Vagina (tissue), 2 donors: ENCODE measurements at places on chromosomes 16 and 17.

DNA sequence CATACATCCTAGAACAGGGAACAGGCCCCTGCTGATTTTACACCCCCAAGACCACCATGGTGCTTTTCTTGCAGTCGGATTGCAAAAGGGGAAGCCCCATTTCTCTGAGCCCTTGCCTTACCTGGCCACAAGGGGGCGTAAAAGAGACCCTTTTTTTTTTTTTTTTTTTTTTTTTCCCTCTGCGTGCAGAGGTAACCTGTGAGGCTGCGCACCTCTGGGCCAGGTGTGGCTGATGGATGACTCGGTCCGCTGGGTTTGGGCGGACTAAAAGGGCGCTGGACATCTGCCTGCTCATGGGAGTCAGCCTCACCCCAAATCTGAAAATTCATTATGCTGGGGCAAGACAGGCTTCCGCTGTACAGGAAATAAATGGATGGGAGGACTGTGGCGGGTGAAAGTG lies 281.0 kb downstream of the CBLN1 start:
- no peak for DNase-seq

- DNase-seq = no peak
Observed at GRCh38 chr17:45910667-45911066, 16.3 kb downstream of the MAPT start.

DNA sequence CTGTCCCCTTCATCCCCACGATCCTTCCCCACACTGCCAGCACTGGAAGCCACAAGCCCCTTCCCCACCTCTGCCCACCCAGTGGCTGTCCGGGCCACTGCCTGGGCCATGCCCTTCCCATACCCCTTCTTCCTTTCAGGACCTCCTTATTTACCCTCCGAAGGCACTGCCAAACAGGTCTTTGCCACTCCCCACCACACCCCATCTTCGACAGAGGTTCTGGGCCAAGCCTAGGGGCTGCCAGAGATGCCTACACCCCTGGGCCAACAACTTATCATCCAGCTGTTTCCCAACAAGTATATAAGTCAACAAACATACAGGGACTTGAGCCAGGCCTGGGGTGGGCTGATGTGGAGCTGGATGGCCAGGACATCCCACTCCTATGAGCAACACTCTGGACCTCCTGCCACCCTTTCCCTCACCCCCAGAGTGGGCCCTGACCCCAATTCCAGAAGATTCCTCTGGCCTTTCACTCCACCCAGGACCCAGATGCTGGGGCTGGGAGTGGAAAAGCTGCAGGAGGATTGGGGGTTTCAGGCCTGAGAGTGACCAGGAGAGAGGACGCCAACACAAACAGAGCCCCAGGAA lies 1.5 kb upstream of the PPP1R1B start:
- no peak for DNase-seq

DNA sequence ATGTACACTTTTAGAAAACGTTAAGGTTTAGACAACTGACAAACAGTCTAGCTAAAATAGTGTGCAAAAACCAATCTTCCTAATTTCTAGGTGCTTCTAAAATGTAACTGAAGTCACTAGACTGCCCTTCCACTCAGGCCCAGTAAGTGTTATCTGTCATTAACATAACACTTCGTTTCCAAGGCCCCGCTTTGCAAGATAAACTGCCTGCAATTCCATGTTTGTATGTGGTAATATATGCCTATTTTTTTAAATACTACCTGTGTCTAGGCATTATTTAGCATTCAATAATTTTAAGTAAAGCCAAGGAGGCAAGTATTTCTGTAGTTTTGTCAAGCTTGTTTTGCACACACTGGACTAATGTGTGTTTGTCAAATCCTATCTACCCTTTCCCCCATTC lies 3.2 kb downstream of the USP32 start:
- no peak for DNase-seq

DNA sequence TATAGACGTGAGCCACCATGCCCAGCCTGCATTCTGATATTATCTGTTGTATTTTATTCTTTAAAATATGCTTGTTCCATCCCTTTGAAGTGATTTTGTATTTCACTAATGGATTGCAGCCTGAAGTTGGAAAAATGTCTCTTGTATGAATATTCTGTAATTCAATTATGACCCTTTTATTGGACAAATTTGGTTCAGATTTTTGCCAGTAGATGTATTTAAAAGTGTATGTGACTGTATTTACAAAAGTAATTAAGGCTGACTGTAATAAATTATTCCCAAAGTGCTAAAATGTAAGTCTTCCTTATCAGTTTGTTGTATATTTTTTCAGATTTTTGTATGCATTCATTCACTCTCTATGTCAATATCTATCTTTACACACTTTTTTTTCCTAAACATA lies 23.8 kb downstream of the PPM1E start:
- no peak for DNase-seq

DNA sequence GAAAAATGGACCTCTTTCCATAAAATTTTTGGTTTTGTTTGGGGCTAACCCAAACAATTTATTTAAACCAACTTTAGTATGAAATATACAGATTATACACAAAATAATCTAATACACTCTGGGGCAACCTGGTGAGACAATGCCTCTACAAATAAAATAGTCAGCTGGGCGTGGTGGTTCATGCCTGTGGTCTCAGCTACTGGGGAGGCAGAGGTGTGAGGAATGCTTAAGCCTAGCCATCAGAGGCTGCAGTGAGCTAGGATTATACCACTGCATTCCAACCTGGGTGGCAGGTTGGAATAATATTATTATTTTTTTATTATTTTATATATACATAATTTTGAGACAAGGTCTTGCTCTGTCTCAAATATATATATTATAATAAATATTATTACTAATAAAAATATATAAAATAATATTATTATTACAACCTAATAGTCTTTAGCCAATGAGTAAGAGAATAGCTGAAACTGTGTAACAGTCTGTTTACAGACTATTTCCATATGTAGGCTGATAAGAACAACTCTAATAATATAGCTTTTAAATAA lies 50.5 kb downstream of the GLG1 start:
- DNase-seq = no peak

GRCh38 chr16:3131755-3132377 lies 3.0 kb upstream of the ZNF213 start:
- no peak for DNase-seq

GRCh38 chr16:3348547-3349167 lies 7.0 kb upstream of the OR2C1 start:
- DNase-seq = no peak

DNA sequence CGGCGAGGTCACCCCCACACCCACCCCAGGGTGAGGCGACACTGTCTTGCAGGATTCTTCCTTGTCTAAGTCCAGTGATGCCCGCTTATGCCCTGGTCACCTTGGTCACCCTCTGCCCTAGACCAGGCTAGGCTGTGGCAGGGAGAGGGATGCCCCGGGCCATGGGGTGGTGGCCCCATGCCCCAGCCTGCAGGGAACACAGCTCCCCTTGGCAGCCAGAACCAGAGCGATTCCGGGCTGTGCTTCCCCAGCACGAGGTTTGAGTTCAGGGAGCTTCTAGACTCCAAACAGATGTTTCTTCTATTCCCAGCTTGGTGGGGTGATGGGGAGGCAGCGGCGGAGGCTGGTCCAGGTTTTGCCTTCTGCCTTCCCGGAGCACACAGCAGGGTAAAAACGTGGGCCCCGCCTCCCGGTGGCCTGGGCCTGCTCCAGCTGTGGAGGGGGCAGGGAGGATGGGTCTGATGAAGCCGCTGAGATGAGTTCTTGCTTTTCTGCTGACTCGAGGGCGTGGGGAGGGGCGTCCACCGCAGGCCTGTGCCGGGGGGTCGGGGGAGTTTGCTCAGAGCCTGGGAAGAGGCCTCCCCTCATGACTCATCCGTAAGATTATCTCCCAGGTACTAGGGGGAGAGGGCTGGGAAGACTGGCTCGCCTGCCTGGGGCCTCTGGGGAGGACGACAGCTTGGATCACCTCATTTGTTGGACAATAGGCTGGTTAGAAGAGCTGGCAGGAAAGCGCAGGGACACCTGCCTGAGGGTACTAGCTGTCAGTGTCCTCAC lies 15.4 kb downstream of the SMTNL2 start:
- no peak for DNase-seq

DNA sequence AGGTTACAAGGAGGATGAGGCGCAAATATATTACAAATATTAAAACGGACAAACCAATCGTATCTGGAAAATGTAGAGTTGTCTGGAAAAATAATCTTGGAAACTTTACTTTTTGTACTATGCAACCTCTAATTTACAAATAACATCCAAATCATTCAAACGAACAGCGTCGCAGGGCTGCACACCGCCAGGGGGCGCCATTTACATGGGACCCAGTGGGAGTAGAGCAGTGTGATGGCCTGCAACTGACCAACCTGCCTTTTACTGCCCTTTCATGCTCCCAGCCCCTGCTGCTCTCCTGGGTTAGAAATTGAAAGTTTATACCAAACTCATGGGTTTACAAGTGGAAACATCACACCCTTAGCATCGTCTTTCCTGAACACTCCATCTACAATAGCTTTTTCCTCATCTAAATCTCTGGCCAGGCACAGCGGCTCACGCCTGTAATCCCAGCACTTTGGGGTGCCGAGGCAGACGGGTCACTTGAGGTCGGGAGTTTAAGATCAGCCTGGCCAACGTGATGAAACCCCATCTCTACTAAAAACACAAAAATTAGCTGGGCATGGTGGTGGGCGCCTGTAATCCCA lies 10.0 kb downstream of the PITPNC1 start:
- DNase-seq = no peak

DNA sequence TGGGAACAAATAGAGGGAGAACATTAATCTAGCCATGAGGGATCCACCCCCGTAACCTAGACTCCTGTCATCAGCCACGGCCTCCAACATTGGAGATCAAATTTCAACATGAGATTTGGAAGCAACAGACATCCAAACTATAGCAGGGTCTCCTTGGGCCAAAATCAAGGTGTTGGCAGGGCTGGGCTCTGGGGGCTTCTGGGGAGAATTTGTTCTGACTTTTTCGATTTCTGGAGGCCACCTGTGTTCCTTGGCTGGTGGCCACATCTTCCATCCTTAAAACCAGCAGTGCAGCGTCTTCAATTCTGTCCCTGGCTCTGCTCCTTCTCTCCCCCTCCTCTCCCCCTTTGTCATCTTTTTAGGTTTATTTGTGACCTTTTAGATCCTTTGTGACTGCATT lies 546.2 kb downstream of the WWOX start:
- DNase-seq = no peak

GRCh38 chr17:41619036-41619926 lies 5.1 kb downstream of the KRT17 start:
- DNase-seq = no peak

DNA sequence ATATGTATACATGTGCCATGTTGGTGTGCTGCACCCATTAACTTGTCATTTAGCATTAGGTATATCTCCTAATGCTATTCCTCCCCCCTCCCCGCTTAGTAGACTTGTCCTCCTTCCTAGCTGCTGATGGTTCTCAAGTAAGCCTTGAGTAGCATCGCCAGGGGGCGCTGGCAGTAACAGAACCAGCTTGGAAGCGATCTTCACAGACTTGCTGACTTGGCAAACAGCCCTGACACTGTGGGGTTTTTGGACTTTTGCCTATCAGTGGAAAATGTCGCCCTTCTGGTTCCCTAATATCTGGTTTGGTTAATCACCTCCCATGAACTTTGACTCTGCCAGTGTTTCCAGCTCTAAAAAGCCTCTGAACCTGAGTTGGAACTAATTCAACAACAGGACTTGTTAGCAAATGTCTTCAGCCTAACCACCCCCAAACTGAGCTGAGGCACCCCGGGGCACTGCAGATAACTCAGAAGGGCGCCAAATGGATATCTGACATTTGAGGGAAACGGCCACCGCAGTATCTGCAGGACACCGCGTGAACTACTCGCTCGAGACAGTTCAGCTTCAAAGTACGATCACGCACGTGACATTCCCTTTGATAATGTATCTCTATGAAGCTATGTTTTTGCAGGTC lies 15.4 kb upstream of the SPATA32 start:
- DNase-seq = no peak

DNA sequence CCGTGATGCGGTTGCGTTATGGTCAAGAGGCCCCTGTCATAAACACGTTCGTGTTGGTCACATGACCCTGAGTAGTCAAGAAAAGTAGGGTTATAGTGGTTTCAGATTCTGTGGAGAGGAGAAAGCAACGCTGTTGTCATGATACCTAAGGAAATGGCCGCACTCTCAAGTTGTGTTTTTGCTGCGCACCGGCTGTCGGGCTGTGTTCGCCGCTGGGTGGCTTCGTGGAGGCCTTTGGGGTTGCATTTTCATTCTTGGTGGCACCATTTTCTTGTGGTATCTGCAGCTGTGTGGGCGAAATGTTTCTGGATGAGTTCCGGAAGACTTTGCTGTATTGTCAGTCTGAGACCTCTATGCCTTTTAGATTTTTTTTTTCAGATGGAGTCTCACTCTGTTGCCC lies 35.0 kb downstream of the DEF8 start:
- no peak for DNase-seq
